ENCODE measurements at places on chromosomes 1 and 21.

GRCh38 chr1:44071461-44071860 is 40.2 kb upstream of the SLC6A9 start:
- no peak for DNase-seq

GRCh38 chr1:225467193-225468020 is 39.6 kb upstream of the LBR start:
- peak; percentile 88 for DNase-seq

- peak; percentile 48 for DNase-seq
These were observed 39.6 kb downstream of the SDC3 start for GRCh38 chr1:30868833-30869435.

- DNase-seq: no peak
These were observed 6.9 kb downstream of the USP48 start for GRCh38 chr1:21775985-21776562.

GRCh38 chr1:147177611-147178380 is 5.5 kb upstream of the PRKAB2 start:
- DNase-seq: no peak

GRCh38 chr1:27349784-27350662 is 8.2 kb downstream of the SYTL1 start:
- DNase-seq: no peak

- no peak for DNase-seq
These were observed 739.0 kb upstream of the NCAM2 start for GRCh38 chr21:20259031-20259867.

- no peak for DNase-seq
These were observed 57.2 kb upstream of the C1orf185 start for GRCh38 chr1:51044834-51045233.

DNA sequence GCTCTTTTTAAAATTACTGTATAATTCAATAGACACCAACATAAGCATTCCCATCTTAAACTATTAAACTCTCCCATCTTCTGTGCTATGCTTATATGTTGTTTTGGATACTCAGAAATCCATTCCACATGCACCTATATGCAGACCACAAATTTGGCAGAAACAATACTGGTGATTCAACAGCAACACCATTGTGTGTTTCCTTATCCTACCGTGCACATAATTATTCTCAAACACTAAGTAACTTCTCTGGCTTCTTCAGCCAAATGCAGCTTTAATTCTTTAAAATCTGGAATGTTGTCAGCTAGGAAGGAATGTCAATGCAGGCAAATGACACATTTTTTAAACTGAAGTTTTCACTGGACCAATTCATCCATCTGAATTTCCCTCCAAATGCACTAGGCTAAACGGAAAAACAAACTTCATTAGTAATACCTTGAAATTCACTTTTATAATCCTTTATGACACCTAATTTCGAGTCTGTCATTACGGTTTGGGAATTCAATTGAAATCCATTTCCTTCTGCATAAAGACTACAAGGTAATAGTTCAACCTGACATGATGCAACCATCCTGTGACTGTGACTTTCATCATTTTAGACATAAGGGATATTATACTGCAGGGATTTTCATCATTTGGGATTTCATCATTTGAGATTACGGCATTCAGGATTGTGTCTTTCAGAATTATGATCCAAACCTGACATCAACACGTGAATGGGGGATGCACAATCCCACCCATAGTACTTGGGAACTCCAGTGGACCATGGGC is 308.5 kb downstream of the LTN1 start:
- DNase-seq: no peak

DNA sequence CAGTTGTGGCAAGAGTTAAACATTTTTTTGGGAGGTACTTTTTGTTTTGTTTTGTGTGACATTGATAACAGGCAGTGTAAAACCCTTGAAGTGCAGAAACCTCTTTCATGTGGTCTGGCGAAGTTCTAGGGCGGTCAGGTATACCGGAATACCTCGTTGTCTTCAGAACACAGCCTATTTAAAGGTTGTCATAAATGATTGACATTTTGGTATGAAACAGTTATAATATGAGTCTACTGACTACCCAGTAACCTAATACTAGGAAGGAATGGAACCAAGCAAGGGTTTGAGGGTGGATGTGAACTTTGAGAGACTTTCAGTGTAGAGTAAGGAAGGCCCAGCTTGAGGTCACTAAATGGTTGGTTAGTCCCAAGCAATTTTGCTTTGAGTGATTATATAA is 40.5 kb downstream of the PATJ start:
- DNase-seq: peak; percentile 55

DNA sequence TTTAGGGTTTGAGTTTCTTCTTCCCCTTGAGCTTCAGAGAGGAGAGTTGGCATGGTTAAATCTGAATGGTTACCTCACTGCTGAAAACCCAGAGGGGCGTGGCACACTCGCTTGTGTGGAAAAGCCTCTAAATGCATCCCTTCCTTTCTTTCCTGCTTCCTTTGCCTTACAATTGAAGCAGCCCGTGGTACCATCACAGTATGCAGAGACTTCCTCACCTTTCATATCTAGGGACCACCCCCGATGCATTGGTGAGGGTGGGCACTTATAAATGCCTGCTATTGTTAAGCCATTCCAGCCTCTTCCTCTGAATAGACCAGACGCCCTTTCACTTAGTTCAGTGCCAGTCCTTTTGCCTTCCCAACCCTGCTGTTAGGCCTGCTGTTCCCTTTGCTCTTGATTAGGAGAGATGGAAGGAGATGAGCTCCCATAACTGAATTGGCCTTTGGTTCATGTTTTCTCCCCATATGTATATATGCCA is 21.9 kb upstream of the LAX1 start:
- DNase-seq: no peak

- DNase-seq: no peak
These were observed 21.1 kb upstream of the PDE9A start for GRCh38 chr21:42632336-42632751.

DNA sequence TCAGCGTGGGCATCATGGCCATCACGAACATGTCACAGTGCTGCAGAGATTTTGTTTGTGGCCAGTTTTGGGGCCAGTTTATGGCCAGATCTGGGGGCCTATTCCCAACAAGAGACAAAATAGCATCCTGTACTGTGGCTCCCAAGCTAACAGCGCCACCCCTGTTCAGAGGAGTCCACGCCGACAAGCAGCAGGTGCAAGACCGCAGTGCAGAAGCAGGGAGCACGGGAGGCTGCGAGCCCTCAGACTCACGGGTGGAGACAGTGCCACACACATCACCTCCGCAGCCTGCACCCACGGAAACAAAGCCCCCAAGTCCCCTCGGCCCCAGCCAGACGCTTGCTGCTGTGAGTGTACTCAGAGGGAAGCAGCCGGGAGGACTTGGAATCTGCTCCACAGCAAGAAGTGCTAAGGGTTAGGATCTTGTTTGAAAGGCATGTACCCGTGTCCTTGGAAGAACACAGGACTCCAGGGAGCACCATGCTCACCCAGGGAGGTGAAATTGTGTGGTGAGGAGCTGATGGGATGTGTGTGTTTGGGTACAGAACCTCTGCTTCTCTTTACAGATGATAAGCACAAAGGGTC is 7.1 kb downstream of the TCP10L start:
- peak; percentile 15 for DNase-seq

- no peak for DNase-seq
These were observed 37.7 kb downstream of the COQ8A start for GRCh38 chr1:226977643-226978431.

- no peak for DNase-seq
These were observed 6.5 kb downstream of the RPS6KA1 start for GRCh38 chr1:26536081-26536480.

- peak; percentile 2 for DNase-seq
These were observed 6.3 kb downstream of the OR14I1 start for GRCh38 chr1:248696261-248696660.

GRCh38 chr1:205324781-205325180 is 3.2 kb upstream of the NUAK2 start:
- DNase-seq: no peak
